ENCODE measurements at places on chromosomes 6 and 20.

DNA sequence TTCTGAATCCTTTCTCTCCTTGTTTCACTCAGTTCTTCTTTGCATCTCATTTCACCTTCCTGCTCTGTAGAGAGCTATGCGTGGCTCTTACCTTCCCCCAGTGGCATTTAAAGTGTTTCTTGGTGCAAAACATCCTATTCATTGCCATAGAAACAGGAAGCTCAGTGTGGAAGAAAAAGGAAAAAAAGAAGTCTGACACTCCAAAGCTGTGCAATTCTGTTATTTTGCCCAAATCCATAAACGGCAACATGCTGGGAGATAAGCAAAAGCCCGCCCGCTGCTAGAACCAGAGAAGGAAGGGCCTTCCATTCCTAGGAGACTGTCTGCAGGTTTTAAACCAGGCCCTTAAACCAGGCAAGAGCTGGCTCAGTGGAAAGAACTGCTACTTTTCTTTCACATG is 247.1 kb downstream of the HIVEP2 start:
- no peak for DNase-seq

- no peak for DNase-seq
These were observed 27.0 kb downstream of the CST9L start for GRCh38 chr20:23541330-23541729.

- DNase-seq = no peak
These were observed 400.3 kb upstream of the SASH1 start for GRCh38 chr6:147942363-147942762.

DNA sequence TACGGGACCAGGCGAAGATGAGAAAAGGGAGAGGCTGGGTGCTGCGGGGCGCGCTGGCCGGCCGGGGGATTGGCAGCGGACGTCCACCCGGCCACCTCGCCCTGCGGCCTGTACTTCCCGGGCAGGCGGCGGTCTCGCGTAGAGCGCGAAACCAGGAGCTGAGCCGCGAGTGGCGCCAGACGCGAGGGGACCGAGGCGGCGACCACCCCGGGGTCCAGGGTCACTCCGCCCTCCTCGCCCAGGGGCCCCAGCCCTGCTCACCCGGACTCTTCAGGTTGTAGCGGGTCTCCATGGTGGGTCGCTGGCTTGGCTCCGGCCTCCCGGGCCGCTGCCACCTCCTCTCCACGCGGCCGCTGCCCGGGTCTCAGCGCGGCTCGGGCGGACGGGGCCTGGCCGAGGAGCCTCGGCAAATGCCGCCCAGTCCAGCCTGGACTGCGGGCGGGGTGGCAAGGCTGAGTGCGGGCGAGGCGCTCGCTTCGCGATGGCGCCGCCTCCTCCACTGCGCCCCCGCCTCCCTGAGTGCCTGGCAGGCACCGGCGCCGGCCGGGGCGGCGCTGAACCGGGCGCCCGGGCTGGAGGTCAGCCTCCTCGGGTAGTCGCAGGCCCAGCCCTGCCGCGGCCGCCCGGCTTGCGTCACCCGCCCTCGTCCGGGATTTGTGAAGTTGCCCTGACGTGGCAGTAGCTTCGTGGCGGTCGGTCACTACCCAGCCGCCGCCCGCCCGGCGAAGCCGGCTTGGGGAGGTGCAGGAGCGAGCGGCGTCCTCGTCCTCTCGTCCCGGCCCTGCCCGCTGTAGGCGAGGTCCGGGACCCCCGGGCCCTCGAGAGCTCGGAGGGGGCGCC is at the start of gene UBE2J1:
UBE2J1 (minus strand) TSS at position 445 of the 840 bp plus-strand sequence; CDS start at position 292, 153 bp downstream.
- no peak for DNase-seq

- DNase-seq = no peak
These were observed 8.3 kb upstream of the NPEPL1 start for GRCh38 chr20:58684291-58684690.

All from epithelial cell of proximal tubule (primary cell).